ENCODE measurements at places on chromosomes 1 and 21.

DNA sequence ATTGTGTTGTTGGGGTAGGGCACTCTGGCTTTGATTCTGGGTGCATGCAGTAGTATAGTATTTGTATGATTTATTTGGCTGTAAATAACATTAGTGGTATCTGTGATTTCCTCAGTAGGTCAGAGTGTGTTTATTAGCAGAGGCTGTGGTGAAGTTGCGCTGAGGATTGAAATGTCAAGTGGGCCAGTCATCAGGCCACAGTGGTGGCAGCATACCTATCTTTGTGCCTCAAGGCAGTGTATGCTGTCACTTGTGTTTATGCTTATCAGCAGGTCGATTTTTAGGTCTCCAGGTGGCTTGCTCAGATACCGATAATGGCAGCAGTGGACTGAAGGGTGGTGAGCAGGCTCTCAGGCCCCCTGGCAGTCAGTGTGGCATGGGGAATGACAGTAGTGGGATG lies 11.3 kb downstream of the LY9 start:
- no peak for DNase-seq

- no peak for DNase-seq
Measured at GRCh38 chr1:190226006-190226405, 251.7 kb downstream of the BRINP3 start.

GRCh38 chr21:15159382-15160020 lies 94.7 kb upstream of the NRIP1 start:
- DNase-seq: no peak

DNA sequence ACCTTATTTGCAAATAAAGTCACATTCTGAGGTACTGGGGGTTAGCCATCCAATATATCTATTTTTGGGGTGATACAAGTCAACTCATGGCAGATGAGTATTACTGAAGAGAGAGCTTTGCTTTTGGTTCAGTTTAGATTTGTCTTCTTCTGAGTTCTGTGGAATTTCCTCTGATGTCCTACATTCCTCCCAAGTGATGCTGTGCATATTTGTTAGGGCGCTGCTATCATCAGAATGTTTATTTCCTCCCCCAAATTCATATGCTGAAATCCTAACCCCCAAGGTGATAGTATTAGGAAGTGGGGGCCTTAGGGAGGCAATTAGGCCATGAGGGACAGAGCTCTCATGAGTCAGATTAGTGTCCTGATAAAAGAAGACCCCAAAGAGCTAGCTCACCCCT lies 96.2 kb upstream of the WLS start:
- DNase-seq: no peak

DNA sequence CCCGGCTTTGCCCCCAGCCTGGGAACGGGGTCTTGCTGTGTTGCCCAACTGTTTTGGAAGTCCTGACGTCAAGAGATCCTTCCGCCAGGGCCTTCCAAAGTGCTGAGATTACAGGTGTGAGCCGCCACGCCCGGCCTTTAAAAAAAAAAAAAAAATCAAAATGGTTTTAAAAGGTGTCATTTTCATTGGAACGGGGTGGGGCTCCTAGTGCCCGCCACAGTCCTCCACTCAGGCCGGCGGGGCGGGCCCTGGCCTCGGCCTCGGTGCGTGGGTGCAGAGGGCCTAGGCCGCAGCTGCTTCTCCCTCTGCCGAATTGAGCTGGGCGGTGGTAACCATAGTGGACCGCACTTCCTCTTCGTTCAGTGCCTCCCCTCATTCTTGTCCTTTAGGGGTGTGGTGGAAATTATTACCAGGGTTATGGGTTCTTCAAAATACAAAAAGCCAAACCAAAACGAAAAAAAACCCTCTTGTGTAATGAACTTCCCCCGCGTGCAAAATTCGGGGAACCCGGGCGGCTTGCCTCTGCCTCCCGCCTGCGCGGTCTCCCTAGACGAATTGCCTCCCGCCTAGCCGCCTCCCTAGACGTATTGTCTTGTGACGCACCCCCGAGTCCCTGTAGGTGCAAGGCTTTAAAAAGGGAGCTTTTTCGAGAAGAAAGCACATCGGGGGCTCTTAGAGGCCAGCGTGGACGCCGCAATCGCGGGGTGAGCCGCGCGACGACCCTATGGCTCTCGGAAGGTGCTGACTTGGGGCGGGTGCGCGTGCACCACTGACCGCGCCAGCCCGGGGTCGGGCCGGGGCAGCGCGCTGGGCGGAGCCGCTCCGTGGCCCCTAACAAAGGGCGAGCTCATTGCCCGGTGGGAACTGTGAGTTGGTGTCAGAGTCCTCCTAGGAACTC lies 10.5 kb upstream of the SPEN start:
- DNase-seq: peak; percentile 78

DNA sequence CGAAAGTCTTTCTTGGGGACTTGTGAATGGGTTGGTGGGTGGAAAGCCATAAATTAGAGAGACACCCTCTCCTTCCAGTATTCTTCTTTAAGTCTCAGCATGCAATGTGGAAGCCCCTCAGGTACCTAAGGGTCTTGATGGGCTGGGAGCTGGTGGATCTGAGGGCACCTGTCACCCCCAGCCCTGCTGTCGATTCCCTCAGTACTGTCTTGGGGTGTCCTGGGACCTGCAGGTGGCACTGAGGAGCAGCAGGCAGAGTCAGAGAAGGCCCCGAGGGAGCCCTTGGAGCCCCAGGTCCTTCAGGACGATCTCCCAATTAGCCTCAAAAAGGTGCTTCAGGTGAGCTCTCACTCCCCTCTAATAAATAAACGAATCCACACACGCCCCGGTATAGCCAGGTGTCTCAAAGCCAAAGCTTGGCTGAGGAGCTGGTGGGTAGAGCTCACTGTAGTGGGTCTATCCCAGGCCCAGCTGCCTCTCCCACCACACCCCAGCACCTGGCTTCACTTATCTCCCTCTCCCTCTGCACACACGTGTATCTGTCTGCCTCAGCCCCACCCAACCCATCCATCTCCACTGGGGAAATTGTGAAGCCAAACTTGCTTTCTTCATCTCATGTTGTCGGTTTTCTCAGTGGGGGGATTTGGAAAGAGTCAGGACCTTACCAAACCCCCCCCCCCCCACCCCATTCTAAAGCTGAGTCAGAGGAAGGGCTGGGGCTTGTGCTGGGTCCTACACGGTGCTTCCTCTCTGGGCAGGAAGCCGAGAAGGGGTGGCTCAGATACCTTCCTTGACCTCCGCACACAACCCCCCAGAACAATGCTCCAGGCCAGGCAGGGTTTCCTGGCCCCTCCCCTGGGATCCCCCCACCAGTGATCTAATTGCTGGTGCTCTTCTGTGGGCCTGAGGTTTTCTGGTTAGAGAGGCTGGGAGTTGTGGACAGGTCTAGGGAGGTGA lies 1.6 kb downstream of the ADAM15 start:
- DNase-seq: peak; percentile 33

GRCh38 chr1:45359882-45360513 lies 19.8 kb upstream of the MUTYH start:
- peak; percentile 54 for DNase-seq
